GOT3 (cell line): ENCODE measurements at places on chromosomes 16 and 17.

DNA sequence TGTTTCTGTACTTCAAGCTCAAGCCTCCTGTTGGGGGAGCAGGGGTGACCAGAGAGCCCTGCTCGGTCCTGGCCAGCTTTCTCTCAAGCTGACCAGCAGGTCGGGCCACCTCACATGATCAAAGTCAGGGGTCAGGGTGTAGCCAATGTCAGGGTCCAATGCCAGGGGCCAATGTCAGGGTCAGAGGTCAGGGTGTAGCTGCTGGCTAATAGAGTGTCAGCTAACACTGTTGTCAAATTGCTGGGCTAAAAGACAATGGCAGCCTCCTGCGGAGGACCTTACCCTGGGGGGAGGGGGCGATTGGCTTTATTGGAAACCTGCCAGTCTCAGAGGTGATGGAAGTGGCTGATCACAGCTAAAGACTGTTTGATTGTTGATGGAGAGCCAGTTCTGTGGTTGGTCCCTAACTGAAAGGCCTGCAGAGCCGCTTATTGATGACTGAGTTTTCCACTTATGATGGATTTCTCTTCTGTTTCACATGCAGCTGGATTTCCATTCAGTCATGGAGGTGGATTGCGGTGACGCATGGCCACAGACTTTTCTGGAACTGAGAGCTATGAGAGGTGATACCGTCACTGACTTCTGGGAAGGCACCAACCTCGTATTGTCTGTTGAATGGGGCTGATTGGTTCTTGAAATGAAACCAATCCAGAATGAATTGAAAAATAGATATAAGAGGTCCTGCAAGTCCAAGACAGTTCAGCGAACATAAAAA, 97.4 kb upstream of the ZFHX3 start:
- no peak for DNase-seq

DNA sequence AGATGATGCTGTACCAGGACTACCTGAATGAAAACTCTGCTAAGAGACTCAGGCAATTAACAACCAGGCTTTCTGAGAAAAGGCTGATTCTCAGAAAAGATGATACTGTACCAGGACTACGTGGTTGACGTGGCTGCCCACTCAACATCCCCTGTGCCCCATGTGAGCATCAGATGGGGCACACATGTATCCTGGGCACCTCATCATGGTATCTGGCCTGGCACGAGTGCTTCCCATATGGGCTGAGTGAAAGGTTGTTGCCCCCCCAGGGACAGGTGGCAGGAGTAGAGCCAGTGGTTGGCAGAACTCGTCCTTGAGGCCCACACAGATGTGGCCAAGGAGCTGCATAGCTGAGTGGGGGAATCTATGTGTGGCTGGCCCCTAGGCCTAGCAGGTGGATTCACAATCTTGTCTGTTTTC, 3.5 kb upstream of the CES4A start:
- no peak for DNase-seq

- peak; percentile 31 for DNase-seq
These were observed 21.3 kb downstream of the SRCIN1 start for GRCh38 chr17:38584350-38584925.

DNA sequence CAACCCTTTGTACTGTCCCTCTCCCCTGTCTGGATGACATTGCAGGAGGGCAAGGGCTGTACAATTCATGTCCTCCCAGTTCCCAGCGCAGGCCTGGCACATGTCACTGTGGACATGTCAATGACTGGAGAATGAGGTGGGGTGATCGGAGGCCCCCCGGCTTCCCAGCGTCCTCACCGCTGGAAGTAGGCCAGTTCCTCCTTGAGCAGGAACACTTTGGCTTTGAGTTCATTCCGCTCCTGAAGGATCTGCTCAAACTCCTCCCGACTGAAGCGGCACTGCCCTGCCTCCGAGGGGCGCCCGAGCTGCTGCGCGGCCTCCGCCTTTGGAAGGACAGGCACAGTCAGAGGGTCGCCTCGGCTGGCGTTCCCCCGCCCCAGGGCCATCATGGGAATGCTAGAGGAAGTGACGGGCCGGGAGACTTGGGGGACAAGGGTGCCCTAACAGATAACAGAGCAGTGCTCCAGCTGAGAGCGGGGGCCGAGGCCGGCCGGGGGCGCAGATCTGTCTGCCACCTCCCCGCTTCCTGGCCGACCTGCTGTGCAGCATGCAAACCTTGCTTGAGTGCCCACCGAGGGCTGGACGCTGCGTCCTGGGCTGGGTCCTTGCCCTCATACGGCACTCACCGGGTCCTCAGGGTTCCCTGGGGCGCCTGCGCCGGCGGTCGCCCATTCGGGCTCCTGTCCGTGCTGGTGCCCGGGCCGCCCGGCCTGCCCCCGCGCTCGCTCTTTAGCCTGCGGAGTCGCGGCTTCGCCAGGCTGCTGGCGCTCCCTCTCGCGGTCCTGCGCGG, 1.3 kb downstream of the RILP start:
- peak; percentile 58 for DNase-seq

- DNase-seq = peak; percentile 70
These were observed at the start of gene COIL for GRCh38 chr17:56960596-56961538. TSS of gene COIL (minus strand) at chr17:56961050. CDS start at chr17:56961019, 31 bp downstream.

DNA sequence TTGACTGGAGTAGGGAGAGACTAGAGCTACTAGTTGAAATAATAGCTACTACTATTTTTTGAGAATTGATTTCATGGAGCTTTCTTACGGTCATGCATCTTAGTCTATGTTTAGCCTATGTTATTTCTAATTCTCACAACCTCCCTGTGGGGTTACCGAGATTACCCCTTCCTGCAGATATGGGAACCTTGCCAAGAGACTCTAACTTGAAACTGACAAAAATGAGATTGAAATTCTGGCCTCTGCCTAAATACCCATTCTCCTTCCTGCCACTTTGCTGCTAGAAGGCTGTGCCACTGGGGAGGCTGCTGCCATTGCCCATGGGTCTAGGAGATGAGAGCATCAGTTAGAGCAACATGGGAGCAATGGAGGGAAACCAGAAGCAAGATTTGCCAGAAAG, 410.3 kb downstream of the CDH13 start:
- no peak for DNase-seq

DNA sequence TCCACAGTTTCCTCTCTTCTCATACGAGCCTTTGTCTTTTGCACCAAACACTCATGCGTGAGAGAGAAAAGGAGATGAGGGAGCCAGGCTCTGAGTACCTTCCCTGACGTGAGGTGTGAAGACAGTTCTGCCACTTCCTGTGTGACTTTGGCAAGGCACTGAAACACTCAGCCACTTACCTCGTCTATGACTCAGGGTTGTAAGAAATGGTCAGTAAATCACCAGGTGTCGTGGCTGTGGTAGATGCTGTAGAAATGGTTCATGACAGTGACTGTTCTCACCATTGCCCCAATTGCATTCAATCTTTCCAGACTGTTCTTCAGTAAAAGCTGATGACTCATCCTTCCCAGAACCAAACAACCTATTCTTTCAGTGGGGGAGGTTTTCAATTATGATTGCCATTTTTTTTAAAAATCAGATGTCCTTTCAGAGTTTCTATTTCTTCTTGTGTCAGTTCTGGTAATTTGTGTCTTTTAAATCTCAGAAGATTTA, 49.2 kb upstream of the CBFA2T3 start:
- no peak for DNase-seq
